ENCODE measurements at places on chromosomes 4 and X. TPM values are rescaled to one million over a fixed set of nuclear protein-coding genes. Genes with fewer than 3 reads are reported as not detected.

GRCh38 chrX:13506574-13506973 lies 62.8 kb upstream of the EGFL6 start:
- peak; percentile 48 for DNase-seq

DNA sequence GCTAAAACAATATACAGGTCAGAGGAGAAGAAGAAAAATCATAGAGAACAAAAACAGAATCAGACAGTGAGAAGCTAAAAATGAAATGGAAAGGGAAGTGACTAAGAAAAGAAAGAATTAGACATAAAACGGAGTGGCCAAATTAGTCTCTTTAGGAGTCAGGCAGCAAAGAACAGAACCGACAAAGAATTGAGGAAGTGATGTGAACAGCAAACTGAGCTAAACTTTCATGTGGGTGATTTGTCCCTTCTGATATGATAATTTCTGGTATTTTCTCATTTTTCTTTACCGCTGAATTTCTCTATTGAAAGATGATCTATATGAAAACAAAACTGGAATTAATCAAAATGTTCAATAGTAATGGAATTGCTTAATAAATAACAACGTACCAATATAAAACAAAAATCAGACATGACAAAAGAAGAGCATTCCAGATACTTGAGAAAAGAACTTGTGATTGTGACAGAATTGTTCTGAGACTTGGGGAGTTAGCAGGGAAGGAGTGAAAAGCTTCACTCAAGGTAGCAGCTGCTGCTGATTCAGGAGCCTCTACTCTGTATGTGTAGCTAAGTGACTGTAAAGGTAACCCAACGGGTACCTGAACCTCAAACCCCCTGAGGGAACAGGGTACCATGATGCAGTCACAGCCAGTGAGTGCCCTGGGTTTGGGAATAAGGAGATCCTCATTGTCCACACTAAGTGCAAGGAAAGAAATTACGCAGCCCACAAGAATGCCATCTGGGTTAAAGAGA lies 8.8 kb downstream of the TAPT1 start:
- DNase-seq: no peak

GRCh38 chrX:50609796-50610195 lies 139.2 kb upstream of the DGKK start:
- no peak for DNase-seq

DNA sequence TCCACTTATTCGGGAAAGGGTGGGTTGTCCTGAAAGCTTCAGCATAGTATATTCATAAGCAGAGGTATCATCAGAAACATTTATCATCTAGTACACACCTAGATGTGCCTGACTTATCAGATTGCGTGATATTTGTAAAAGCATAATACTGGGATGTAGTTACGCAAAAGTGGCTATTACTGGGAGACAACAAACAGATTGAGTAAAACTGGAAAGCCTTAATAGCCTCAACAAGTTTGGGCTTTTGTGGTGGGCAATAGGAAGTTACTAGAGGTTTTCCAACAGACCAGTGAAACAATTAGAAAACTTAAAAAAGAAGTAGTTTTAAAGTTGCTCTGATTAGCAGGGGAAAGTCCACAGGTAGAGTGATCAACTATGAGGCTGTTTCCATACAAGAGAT lies 39.8 kb downstream of the GPRIN3 start:
- no peak for DNase-seq

DNA sequence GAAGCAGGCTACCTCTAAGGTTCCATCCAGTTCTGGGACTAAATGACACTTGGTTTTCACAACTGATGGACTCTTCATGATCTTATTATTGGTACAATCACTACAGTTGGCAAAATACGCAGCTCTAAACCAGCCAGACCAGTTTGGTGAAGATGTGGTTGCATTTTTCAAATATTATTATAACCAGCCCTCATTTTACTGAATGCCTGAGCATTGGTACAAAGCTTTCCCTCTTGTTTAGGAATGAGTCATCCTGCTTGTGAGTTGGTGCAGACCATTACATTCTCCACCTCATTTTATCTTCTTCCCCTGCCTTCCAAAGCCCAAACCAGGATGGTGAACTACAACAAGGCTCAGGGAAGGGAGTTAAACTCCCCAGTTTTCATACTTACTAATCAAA lies 223.1 kb downstream of the KDR start:
- DNase-seq: peak; percentile 14

DNA sequence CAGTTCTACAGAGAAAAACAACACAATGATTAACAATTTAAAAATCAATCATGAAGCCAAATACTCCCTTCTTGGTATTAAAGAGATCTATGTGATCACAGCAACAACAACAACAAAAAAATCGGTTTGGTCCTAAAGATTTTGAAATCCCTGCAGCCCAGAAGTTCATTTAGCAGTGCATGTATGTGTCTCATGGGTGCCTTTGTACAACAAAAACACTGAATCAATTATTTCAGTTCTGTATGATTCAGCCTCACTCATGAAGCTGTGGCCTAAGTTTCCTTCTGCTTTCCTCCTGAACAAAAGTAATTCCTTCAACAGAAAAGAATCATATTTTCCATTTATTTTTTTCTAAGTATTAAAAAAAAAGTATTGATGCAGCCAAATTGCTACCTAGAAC lies 393.4 kb upstream of the NDST3 start:
- DNase-seq: no peak

CDS1 gene
- total RNA-seq: 3.0 TPM

GRCh38 chrX:27057883-27058282 lies 405.3 kb downstream of the PPP4R3C start:
- no peak for DNase-seq

DNA sequence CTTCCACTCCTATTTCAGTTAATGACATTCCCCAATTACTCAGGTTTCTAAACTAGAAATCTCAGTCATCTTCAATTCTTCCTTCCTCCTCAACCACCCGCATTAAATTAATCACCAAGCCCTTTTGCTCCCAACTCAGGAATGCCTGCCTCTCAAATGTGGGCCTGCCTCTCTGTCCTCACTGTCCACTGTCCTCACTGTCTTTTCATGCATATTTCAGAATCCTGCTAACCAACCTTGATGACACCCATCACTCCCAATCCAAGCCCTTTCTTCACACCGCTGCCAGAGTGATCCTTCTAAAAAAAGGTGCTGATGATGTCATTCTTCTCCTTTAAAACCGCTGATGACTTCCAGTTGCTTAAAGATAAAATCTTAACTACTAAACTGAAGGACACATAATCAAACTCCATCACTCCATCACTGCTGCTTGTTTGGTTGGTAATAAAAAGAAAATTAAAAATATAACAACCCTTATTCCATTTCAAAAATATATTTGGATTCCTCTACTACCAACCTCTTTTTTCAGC lies 5.1 kb upstream of the APBB2 start:
- DNase-seq: no peak

GRCh38 chr4:2878346-2878745 lies 34.7 kb downstream of the ADD1 start:
- no peak for DNase-seq
